ENCODE measurements at places on chromosomes 2 and 18. TPM values are rescaled to one million over a fixed set of nuclear protein-coding genes. Genes with fewer than 3 reads are reported as not detected.
A peak's percentile ranks its signal among the peaks of the same experiment; 100 is the strongest.

GRCh38 chr2:212227755-212228154 is 310.8 kb downstream of the ERBB4 start:
- peak; percentile 52 for DNase-seq

- DNase-seq = no peak
Measured at GRCh38 chr2:104786821-104787220, 67.1 kb upstream of the POU3F3 start.

- no peak for DNase-seq
Measured at GRCh38 chr2:59383473-59383872, 1142.3 kb upstream of the FANCL start.

DNA sequence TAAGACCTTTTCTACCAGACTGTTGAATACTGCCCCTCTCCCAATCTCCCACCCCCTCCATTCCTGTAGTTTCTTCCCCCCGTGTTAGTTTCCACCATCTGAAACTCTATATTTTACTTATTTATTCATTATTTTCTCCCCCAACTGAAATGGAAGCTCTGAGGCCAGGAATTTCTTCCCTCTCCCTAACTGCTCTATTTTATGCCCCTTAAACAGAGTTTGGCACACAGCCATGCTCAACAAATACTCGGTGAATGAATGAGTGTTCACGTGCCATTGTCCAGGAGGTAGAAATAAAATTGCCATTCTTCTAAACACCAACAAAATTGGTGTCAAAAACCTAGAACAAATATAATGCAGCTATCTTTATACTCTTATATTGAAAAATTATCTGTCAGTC is 5.6 kb downstream of the ITGB1BP1 start:
- no peak for DNase-seq

Gene KHK
- total RNA-seq = 267 TPM

Gene CDK5R2
- total RNA-seq = not detected

Gene DNAJC5G
- not detected for total RNA-seq

Gene KCNG3
- not detected for total RNA-seq

- DNase-seq = no peak
Measured at GRCh38 chr18:39198376-39198775, 1632.8 kb upstream of the CELF4 start.

DNA sequence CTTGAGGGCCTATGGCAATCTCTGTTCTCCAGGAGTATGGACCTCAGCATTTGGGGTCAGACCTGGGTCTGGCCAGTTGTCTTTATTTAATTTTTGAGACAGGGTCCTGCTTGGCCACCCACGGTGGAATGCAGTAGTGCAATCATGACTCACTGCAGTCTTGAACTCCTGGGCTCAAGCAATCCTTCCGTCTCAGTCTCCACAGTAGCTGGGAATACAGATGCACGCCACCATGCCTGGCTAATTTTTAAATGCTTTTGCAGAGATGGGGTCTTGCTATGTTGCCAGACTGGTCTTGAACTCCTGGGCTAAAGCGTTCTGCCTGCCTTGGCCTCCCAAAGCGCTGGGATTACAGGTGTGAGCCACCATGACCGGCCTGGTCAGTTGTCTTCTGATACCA is 46.4 kb upstream of the INHBB start:
- DNase-seq = peak; percentile 36

- no peak for DNase-seq
Measured at GRCh38 chr2:144480285-144480684, 39.6 kb downstream of the ZEB2 start.

Gene VIT
- total RNA-seq = not detected

DNA sequence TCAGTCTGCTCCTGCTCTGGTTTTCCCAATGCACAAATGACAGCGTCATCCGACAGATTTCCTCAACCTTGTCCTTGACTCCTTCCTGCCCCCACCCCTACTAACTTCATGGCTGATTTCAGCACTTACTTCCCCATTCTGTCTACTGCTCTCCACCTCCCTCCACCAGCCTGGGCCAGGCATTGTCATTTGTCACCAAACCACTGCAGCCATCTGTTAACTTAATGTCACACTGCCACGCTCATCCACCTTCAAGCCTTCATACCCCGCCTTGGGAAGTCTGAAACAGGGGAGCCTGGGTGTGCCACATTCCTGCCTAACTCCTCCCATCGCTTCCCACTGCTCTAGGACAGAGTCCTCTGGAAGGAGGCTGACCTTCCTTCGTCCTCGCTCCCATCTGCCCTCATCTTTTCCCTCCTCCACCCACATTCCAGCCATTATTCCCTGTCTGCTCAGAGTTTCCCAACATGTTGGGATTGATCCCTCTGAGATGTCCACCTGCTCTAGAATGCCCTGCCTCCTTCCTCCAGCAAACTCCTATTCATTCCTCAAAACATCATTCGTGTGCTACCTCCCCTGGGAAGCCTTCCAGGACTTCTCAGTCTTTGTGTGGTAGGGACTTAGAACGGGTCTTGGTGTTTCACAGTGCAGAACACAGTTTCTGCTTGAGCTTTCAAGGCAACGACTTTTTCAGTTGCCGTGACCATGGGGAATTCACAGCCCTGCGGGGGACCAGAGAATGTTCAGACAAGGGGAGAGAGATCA is 42.2 kb upstream of the SMAD7 start:
- no peak for DNase-seq

Gene ASB18
- not detected for total RNA-seq

- no peak for DNase-seq
Measured at GRCh38 chr2:48901416-48901815, 145.9 kb upstream of the LHCGR start.

DNA sequence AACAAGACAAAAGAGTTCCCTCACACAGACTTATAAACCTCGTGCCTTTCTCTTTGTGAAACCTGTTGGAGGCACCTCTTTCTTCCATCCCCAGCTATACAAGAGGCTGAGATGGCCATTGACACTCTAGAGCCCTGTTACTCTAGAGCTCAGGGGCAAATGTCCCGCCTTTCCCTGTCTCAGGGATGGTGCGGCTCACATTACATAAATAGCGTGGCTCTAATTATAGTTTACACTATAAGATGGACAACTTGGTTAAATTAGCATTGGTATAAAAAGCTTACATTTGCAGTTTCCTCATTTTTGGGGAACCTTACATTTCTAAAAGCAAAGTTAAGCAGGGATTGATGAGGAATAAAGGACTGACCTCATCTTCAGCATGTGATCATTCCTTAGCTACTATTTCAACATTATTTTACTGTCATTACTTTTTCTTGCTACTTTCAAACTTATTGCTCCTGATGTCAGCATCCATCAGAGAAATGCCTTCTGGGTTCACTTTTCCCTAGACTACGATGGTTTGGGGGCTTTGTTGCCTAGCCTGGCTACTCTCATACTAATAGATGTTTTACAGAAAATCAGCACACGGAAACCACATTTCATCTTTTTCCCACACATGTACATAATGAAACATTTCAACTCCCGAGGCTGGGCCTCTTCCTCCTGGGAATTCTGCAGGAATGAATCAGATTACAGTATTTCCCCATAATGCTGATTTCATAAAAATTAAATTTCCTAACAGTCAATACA is 40.4 kb downstream of the FTCDNL1 start:
- no peak for DNase-seq

DNA sequence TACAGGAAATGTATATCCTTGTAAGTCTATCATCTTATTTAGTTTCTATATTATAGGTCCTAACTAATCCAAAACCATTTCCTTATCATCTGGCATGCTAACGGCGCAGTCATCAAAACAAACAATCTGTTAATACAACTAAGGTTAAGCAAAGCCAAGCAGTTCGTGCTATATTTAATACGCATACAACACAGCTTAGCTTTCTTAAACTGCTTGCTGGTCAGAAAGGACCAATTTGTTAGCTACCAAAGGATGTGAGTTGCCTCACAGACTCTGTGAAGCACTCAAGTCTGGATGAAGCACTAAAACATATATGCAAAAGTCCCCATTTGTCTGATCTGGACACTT is 67.0 kb downstream of the ZEB2 start:
- DNase-seq = no peak

DNA sequence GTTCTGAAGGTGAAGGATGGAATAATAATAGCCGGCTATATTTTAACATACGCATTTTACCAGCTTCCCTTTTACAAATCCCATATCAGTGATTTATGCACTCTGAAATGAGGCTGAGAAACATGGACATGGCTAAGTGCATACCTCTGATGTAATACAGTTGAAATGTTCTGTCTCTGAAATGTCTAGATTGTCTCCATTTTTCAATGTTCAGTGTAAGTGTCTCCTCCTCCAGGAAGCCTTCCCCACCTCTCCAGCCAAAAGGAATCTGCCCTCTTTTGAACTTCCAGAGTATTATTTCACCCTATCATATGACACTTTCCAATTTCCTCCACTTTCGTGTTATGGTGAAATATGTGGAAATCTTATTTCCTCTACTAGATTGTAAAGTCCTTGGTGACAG is 29.5 kb upstream of the ME2 start:
- DNase-seq = no peak

DNA sequence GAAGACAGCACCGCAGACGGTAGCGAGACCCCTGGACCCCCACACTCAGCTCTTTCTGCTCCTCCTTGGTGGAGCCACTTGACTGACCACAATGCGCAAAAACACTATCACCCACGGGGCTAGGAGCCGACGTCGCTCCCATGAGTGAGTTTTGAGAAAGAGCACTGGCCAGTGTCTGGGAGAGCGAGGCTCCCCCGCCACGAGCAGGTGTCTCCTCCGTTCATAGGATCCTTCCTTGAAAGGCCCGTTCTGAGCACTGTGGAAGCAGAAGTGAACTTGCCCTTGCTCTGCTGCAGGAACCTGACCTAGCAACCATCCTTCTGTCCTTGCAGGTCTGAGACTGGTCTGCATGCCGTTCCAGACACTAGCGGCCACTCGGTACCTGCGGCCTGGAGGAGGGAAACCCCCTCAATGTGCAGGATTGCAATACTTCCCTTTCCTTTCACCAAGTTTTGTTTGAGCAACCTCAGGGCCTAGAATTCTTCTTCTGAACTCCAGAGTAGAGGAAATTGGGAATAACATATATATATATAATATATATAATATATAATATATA is 12.9 kb upstream of the ZNF516 start:
- DNase-seq = no peak

Gene UGT1A10
- 0.45 TPM for total RNA-seq

Gene LRRC30
- not detected for total RNA-seq

DNA sequence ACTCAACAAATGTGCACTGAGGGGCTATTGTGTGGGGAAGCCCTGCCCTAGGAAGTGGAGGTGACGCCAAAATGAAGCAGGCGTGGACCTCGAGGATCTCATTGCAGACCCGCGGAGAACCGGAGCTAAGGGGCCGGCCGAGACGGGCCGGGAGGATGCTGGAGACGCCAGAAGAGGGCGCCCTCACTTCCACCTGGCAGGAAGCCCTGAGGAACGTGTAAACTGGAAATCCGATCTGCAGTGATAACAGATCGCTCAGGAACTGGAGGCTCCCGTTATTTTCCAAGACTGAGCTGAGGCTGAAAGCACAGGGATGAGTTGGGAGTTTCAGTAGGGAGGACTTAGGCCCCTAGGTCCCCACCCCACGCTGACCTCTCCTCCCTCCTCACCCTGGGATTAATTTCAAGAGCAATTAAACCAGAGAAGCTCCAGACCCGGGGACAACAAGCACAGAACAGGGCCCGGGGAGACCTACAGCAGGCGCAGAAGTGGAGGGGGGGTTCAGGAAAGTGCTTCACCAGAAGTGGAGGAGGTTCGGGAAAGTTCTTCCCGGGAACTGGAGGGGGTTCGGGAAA is 7.7 kb upstream of the COL6A3 start:
- peak; percentile 71 for DNase-seq

Gene LIPG
- total RNA-seq = 89.4 TPM

DNA sequence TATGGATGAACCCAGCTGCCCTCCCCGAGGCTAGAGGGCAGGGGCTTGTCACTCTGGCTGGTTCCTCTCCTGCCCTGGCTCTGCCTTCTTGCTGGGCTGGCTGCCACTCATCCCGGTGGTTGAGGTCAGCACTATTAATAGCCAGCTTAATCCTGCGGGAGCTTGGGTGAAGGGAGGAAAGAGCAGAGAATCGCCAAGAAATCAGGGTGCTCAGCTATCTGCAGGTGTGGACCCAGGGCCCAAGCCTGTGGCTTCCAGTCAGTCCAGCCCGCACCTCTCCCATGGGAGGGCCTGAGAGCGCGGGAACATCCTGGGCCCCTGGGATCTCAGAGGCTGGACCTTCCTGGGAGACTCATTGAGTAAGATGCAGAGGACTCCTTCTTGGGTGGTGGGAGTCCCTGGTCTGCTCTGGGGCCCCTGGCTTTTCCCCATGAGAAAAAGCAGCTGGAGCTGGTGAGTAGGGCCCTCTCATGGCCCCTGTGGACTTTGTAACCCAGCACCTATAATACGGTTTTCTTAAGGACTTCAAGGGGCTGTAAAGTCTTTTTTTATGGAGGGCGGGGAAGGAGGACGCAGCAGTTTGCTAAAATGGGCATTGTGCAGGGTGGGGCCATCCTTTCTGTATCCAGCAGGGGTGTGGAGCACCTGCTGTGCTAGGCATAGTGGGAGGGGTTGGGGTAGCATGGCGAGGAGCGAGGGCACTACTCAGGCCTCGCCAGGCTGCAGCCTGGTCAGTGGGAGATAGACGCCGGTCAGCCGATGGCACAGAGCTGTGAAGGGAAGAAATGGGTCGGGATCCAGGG is 27.4 kb upstream of the CNNM3 start:
- DNase-seq = peak; percentile 81

GRCh38 chr2:228458364-228458763 is 276.9 kb upstream of the SPHKAP start:
- no peak for DNase-seq

- DNase-seq = no peak
Measured at GRCh38 chr2:173547499-173547898, 192.8 kb downstream of the CDCA7 start.

GRCh38 chr18:59885579-59886163 is 14.1 kb upstream of the PMAIP1 start:
- DNase-seq = no peak

GRCh38 chr18:60684843-60685513 is 312.4 kb upstream of the MC4R start:
- DNase-seq = no peak

Gene LONRF2
- total RNA-seq = 0.68 TPM

DNA sequence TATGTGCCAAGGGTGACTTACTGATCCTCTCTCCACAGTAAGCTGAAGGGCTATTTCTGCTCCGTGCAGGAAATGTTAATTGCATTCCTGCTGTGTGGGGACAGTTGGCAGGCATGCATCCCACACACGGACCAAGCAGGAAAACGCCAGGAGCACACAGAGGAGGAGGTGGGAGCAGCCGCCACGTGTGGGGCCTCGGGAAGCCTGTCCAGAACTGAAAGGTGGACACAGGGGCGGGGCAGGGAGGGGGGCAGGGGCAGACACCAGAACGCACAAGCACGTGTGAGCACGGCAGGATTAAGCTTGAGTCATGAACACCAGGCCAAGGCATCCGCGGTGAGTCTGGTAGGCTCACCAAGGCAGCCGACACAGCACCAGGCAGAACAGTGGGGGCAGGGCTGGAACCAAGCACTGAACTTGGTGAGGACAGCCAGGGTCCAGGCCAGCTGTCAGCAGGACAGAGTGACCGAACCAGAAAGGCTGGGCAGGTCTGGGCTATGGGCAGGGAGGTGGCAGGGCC is 177.1 kb downstream of the EIPR1 start:
- DNase-seq = no peak

GRCh38 chr2:100104718-100105677 is 37.4 kb downstream of the AFF3 start:
- no peak for DNase-seq

Data from left lobe of liver (tissue), 2 donors.